Heart right ventricle (tissue), 16 donors: ENCODE measurements at places on chromosomes 13 and 19. TPM values are rescaled to one million over a fixed set of nuclear protein-coding genes. Genes with fewer than 3 reads are reported as not detected.

DNA sequence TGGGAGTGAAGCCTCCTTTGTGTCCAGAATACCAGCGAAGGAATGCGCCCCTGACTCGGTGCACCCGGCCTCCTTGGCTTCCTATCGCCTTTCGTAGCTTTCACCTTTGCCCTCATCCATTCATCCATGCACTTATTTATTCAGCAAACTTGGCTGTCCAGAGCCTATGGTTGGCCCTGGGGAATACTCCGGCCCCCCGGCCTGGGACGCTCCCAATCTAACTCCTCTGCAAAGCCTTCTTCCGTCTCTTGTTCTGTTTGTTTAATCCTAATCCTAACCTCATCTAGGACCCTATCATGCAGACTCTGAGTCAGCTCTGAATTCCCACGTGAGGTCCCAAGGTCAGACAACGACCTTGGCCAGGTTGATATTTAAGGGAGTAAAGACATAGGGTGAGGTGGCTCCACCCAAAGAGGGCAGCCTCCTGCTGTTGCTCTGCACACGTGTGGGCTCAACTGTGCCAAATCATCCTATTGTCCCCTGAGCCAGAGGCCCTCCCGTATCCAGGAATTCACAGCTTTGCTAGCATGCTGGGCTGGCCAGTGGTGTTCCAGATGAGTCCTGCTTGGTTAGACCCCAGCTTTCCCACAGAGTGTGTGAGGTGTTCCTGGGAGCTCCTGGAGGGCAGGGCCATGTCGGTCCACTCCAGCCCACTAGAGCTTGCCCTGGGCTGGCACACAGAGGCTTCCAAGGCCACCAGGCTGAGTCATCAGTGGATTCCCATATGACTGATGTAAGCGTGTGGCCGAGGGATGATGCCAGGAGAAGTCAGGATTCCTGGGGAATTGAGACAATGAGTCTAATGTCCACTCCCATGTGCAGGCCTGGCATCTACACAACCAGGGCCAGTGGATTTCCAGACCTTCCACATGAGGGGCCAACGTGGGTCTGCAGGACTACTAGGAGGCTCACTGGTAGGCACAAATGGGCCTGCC is 6.5 kb upstream of the CCNE1 start:
- no peaks in the 10 kb centered on the region for H3K36me3 ChIP-seq
- H3K4me1 ChIP-seq = peaks cover 18% of the 10 kb centered on the region
- no peak for DNase-seq
- H3K4me3 ChIP-seq = no peak overlapping the region
- H3K27ac ChIP-seq = no peak overlapping the region

DNA sequence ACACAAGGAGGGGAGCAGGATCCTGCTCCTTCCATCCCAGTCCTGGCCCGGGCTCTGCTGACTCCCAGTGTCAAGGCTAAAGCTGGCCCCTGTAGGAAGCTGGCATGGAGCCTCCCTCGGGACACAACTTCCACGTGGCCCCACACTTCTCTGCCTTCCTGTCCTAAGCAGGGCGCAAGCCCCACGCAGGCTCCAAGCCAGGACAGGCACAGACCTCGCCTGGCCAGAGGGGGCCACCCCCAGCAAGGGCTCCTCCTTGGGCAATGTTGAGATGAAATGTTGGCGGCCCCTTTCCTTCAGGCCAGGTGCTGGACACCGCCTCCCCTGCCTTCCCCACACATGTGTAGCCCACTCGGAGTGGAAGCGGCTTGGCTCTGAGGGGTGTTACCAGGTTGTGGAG is 66.6 kb downstream of the COL4A1 start:
- DNase-seq = peak; percentile 37
- H3K4me1 ChIP-seq = peaks cover 100% of the 10 kb centered on the region

Gene EDNRB
- 19.8 TPM for total RNA-seq

- H3K27ac ChIP-seq = no peak overlapping the region
- no peaks in the 10 kb centered on the region for H3K4me1 ChIP-seq
- no peak for DNase-seq
- H3K36me3 ChIP-seq = no peaks in the 10 kb centered on the region
Measured at GRCh38 chr13:19072543-19072942, 109.1 kb downstream of the TUBA3C start.

Gene CYP2F1
- not detected for total RNA-seq

Gene ZBTB45
- total RNA-seq = 11.4 TPM

DNA sequence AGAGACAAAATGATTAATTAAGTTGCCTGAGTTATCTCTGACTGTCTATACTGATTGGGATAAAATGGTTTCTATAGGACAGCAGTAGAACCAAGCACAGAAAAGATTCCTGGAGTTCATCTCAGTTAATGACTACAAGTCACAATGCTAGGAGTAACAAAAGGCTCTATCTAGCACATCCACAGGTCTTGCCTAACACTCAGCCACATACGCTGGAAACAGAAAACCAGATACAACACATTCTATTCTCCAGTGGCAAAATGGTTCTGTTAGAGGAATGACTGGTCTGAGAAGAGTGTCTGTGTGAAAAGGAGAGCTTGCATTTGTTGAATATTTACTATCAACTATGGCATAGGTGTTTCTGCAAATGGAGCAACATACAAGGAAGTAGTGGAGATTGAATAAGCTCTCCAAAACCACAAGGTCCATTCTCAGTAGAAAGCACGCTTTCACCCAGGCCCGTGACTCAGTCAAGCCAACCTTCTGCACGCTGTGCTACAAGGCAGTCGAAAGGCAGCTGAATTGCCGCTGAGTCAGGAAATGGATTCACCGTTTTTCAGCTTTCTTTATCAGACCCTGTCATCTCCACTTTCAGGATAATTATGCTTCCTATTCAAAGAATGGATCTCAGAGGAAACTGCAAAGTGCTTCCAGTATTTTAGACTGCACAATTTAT is 761.5 kb downstream of the EFNB2 start:
- no peaks in the 10 kb centered on the region for H3K36me3 ChIP-seq

DNA sequence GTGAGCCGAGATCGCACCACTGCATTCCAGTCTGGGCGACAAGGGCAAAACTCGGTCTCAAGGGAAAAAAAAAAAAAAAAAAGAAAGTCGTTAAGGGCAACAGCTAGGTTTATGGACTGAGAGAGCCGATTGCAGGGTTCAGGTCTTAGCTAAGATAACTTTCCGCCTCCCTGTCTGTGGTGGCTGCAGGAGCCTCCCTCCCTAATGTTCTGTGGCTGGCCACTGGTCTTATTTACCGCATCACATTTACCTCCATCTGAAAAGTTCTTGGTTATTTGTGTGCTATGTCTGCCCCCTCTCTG is 722 bp upstream of the CRTC1 start:
- no peaks in the 10 kb centered on the region for H3K36me3 ChIP-seq
- H3K27ac ChIP-seq = peak overlapping the region; percentile 85
- H3K4me3 ChIP-seq = peak overlapping the region; percentile 45
- DNase-seq = no peak
- H3K27me3 ChIP-seq = no peaks in the 10 kb centered on the region
- H3K4me1 ChIP-seq = peaks cover 8% of the 10 kb centered on the region

Gene KASH5
- not detected for total RNA-seq

GRCh38 chr19:41876847-41877832 is at the start of gene CD79A:
CD79A (plus strand) TSS chr19:41877279; CDS start chr19:41877305, 26 bp downstream.
- no peaks in the 10 kb centered on the region for H3K27me3 ChIP-seq
- no peak within 1 kb of the TSS for H3K4me3 ChIP-seq
- no peak within 1 kb of the TSS for H3K27ac ChIP-seq
- no peaks in the 10 kb centered on the region for H3K4me1 ChIP-seq
- DNase-seq = no peak
- H3K36me3 ChIP-seq = peaks cover 2% of the 10 kb centered on the region

- no peak overlapping the region for H3K4me3 ChIP-seq
- H3K36me3 ChIP-seq = no peaks in the 10 kb centered on the region
- H3K4me1 ChIP-seq = no peaks in the 10 kb centered on the region
- no peak for DNase-seq
Measured at GRCh38 chr13:31774186-31774750, 34.9 kb downstream of the RXFP2 start.

DNA sequence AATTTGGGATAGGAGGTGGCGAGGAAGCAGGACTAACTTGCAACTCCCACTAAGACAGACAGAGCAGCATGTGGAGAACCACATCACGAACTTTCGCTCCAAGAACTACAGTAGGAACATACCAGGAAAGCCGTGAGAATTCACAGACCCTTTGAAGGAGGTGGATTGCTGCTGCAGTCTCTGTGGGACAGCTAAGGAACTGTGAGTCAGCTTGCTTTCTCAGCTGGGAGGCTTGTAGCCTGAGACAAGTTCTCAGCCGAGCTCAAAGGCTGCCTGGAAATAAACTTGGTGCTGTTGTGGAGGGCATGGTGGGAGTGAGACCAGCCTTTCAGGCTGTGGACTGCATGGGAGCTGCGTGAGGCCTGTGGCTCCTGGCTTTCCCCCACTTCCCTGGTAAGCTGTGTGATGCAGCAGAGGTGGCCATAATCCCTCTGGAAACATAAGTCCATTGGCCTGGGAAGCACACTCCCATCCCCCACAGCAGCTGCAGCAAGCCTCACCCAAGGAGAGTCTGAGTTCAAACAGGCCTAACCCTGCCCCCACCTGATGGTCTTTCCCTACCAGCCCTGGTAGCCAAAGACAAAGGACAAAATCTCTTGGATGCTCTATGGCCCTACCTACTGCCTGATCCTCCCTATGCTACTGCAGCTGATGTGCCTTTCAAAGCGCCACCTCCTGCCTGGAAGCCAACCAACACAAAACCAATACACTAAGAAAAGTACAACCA is 441.1 kb upstream of the HTR2A start:
- H3K4me3 ChIP-seq = no peak overlapping the region
- no peak overlapping the region for H3K27ac ChIP-seq
- H3K27me3 ChIP-seq = no peaks in the 10 kb centered on the region
- no peaks in the 10 kb centered on the region for H3K4me1 ChIP-seq
- H3K36me3 ChIP-seq = no peaks in the 10 kb centered on the region

Gene FOXO1
- total RNA-seq = 31.2 TPM

GRCh38 chr19:49631610-49632192 is 8.2 kb downstream of the RRAS start:
- H3K4me3 ChIP-seq = no peak overlapping the region
- peak overlapping the region; percentile 14 for H3K27ac ChIP-seq
- peaks cover 13% of the 10 kb centered on the region for H3K4me1 ChIP-seq
- DNase-seq = no peak
- no peaks in the 10 kb centered on the region for H3K27me3 ChIP-seq
- peaks cover 3% of the 10 kb centered on the region for H3K36me3 ChIP-seq

Gene CCDC70
- not detected for total RNA-seq

Gene LAIR1
- 2.3 TPM for total RNA-seq
